ENCODE measurements at places on chromosomes 1 and 21. TPM values are rescaled to one million over a fixed set of nuclear protein-coding genes. Genes with fewer than 3 reads are reported as not detected.

NBPF4 gene
- not detected for total RNA-seq

OR2T29 gene
- total RNA-seq, result not detected

CAMTA1 gene
- total RNA-seq, result 59.6 TPM

KLHL21 gene
- 76.5 TPM for total RNA-seq

LAMB3 gene
- total RNA-seq, result 11.3 TPM

CALML6 gene
- total RNA-seq, result 0.19 TPM

DYNLT5 gene
- total RNA-seq, result 2.5 TPM

PRRX1 gene
- total RNA-seq, result 101 TPM

SMIM11 gene
- total RNA-seq, result 5.6 TPM

RIPK4 gene
- total RNA-seq, result 0.38 TPM

CYP4A11 gene
- not detected for total RNA-seq

AVPR1B gene
- total RNA-seq, result not detected

PTPN14 gene
- 45.2 TPM for total RNA-seq

TMEM200B gene
- 5.2 TPM for total RNA-seq

MYOG gene
- total RNA-seq, result not detected

GRHL3 gene
- total RNA-seq, result under 0.01 TPM

PAQR6 gene
- total RNA-seq, result 0.19 TPM

GNL2 gene
- 77.8 TPM for total RNA-seq

FGR gene
- not detected for total RNA-seq

SPRR2A gene
- not detected for total RNA-seq

TDRD10 gene
- 0.28 TPM for total RNA-seq

DAB1 gene
- not detected for total RNA-seq

SPOCD1 gene
- total RNA-seq, result 44.0 TPM

POU3F1 gene
- not detected for total RNA-seq

RGSL1 gene
- not detected for total RNA-seq

NEK2 gene
- 43.3 TPM for total RNA-seq

LCE1E gene
- total RNA-seq, result not detected

UBE2Q1 gene
- 24.0 TPM for total RNA-seq

SH2D2A gene
- total RNA-seq, result 1.2 TPM

UBL4B gene
- not detected for total RNA-seq

THEM4 gene
- 8.4 TPM for total RNA-seq

LAX1 gene
- not detected for total RNA-seq

LCE1A gene
- not detected for total RNA-seq
